Adrenal gland (tissue), 19 donors: ENCODE measurements at places on chromosomes 7 and 10.

- DNase-seq, result no peak
These were observed 89.3 kb upstream of the ZNF746 start for GRCh38 chr7:149586646-149587645.

DNA sequence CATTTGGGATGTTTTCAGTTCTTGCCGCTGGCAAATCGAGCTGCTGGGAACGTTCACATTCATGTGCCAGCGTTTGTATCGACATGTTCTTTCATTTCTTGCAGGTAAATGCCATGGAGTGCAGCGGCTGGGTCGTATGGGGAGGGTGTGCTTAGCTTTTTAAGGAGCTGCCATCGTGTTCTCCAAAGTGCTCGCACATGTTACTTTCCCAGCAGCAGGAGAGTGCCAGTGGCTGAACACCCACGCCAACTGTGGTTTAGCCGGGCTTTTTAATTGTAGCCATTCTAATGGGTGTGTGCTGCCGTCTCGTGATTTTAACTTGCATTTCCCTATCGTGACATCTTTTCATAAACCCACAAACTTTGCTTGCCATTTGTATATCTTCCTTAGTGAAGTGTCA, 11.6 kb upstream of the BNIP3 start:
- DNase-seq, result no peak

DNA sequence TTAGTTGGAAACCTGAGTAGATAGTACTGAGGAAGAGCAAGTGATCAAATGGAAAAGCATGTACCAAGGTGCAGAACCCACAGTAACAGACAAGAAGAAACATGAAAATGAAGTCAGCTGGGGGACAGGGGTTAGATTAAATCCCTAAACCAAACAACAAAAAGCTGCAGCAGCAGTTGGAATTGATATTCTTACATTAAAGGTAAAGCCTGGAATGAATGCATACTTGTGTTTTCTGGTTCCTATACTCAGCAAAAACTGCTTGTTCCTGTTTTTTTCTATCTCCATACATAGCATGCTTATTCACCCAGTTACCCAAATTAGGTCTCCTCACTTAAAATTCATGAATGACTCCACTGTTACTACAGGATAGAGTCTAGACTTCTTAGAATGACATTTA, 92.4 kb downstream of the TPST1 start:
- no peak for DNase-seq

DNA sequence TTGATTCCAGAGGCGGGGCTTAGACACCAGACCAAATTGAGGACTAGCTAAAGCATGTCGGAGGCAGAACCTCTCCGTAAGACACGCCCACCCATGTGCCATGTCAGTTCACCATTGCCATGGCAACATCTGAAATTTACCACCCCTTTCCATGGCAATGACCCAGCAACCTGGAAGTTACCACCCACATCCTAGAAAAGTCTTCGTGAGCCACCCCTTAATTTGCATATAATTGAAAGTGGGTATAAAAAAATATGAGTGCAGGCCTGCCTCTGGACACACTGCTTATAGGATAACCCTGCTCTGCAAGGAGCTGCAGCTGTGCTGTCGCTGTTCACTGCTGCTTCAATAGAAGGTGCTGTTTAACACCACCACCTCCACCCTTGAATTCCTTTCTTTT, 28.0 kb downstream of the TMEM270 start:
- no peak for DNase-seq
